ENCODE measurements at places on chromosomes 12 and 14.

DNA sequence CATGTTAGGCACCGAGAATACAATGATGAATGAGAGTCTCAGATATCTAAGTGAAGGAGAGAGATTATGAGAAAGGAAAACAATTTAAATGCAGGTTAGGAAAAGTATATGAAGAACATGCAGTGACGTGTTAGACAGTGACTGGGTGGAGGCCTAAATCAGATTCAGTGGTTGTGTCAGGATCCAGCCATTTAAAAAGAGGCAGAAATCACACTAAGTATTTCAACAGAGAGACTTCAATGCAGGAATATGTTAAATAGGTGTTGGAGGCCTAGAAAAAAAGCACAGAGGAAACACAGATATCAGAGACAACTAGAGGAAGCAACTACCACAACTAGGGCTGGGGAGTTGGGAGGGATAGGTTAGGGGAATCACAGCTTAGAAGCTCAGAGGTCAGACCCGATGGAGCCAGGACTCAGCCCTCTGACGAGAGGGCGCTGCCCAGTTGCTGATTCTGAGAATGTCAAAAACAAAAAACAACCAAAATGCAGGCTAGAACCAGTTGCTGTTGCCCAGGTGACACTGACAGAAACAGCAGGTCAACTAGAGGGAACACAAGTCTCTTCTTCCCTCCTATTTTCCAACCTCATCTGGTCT, 3.0 kb upstream of the GARIN2 start:
- DNase-seq = no peak

- DNase-seq = no peak
These were observed 34.2 kb downstream of the CKAP4 start for GRCh38 chr12:106213662-106214061.

DNA sequence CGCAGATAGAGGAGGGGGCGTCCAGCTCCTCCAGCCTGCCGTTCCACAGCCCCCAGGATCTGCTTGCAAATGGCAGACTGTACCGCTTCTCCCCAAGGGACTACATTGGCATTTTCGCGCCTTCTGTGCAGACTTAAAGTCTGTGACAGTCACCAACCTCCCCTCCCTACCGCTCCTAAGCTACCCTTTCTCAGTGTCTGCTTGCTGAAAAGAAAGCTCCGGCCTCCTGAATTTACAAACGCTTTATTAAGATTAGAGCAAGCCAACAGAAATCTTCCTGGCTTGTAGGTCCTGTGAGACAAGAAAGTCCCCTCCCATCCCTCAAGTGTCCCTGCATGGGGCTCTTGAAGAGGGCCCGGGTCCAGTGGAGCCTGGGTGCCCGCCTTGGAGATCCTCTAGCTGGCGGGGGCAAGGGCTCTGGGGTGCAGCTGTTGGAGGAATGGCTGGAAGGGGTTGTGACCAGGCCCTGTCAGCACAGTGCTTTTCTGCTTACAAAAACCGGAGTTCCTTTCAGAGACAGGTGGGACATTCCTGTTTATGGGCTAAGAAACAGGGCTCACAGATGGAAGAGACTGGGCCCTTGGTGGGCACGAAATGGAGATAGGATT, 2.8 kb upstream of the DLK1 start:
- DNase-seq = no peak

DNA sequence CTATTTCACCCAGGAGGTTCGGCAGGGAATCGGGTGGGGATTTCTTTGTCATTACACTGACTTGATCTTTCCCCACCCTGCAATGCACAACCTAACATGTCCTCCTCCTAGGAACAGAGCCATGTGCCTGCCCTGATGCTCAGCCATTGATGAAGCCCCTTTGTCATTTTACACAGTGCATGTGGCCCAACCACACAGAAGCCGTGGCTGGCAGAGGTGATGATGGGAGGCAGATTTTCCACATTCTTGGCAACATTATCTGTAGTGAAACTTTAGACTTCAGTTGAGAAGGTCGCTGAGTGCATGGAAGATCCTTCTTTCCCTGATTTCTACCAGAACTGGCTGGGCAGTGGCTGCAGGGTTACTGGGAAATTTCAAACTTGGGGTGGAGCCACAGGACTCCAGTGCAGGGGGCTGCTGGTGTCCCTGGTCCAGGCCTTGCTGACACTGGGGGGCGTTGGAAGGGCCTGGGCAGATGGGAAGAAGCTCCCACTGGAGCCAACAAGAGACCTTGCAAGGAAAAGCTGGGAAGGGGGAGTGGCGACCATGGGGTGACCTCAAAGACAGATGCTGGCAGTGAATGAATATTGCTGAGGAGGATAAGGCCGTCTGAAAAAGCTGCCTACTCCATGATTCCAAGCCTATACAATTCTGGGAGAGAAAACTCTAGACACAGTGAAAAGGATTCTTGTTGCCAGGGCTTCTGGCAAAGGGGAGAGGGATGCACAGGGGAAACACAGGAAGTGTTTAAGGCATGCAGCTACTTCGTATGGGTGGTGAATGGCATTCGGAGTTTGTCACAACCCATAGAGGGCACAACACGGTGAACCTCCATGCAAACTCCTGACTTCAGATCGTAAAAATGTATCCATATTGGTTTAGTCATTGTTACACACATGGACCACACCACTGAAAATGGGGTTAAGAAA, 41.8 kb upstream of the P2RX7 start:
- DNase-seq = no peak

DNA sequence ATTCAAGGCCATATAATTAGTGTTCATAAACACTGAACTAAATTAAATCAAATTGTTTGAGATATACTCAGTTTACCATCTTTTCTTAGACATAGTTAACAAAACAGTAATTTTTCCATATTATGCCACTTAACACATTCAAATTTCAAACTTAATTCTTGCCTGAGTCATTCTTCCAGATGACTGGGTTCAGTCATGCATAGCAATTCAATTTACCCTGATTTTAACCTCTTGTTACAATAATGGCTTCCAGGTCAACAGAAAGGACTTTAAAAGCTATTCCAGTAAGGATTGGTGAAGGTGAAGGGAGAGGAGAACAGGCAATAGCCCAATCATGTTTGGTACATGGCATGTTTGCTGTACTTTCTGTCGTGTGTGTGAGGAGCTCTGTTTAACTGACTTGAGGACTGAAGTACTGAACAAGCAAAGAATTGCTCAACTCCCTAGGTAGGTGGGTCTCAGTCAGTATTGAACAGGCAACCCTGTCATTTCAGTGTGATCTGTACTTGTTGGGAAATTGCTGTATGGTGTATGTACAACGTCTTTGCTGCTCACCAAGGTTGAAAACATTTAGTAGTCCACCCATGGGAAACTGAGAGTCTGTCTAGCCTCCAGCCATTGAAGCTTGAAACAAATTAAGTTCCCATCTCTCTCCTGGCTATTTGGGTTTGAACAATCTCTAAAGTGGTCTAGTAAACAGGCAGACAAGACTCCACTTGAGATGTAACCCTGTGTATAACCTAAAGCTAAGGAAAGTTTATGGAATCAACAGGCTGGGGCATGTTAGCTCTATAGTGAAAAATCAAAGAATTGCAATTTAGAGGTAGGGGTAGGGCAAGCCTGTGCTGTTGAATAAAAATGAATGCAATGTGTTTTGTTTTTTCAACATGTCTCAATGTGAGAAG, 327.2 kb downstream of the BTG1 start:
- no peak for DNase-seq

- no peak for DNase-seq
These were observed 102.0 kb upstream of the FOXN3 start for GRCh38 chr14:89519040-89519439.

DNA sequence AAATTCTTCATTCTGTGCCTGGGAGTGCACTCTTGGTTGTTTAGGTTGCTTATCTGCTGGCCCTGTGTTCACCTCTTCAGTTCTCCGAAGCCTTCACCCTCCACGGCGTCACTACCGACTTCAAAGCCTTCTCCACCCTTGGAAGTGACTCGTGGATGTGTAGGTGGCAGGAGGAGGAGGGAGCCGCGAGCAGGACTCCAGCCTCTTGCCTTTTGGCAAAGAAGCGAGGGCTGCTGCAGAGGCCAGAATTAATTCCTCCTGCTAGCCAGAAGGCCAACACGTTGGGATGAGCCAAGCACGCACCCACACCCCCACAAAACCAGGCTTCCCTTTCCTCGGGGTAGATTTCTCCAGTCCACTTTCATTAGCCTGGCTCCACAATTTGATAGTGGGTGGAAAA, 86.5 kb downstream of the TBX5 start:
- no peak for DNase-seq

DNA sequence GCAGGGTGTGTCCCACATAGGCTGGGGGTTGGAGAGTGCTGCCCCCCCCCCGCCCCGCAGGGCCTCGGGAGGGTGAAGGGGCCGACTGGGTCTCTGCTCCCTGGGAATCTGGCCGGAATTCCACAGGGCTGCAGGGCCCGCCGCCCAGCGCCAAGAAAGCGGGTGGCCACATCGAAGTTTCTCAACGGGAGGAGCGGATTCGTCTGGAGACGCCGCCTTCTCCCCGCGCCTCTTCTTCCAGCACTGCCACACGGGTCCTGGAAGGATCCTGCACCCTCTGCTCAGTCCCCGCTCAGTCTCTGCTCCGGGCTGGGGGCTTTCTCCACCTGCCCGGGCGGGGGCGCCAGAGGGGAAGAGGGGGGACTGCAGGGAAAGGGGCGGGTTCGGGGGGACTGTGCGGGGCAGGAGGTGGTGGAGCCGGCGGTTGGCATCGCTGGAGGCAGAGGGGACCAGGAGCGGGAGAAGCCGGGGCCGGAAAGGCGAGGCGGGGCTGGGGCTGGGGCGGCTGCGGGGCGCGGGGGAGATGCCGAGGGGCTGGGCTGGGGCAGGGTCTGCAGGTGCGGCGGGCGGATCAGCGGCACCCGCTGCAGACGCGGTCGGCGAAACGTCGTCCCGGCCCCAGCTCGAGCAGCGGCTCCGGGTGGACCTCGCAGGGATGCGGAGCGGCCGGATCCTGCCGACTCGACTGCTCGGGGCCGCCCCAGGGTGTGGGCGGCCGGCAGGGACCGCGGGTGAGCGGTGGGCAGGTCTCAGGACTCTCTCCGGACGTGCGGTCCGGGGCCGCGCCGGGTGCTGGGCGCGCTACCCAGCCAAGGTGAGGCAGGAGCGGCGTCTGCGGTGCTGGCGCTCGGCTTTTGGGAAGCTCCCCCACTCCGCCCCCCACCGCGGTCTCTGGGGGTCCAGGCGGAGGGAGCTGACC, 811.4 kb upstream of the TMEM132C start:
- no peak for DNase-seq

DNA sequence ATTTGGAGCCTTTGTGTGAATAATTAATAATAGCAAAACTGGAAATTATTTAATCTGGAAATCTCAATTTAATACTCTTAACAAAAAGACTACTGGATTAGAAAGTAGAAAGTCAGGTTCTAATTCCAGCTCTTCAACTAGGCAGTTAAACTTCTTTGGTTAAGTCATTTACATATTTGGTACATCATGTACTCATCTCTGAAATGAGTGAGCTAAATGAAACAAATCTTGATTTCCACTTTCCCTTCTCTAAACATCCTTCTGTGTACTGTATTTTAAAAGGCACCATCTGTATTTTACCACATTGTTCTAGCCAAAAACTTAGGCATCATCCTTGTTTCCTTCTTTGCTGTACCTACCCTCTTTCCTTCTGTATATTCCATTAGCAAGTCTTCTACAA, 26.9 kb downstream of the CRADD start:
- no peak for DNase-seq

DNA sequence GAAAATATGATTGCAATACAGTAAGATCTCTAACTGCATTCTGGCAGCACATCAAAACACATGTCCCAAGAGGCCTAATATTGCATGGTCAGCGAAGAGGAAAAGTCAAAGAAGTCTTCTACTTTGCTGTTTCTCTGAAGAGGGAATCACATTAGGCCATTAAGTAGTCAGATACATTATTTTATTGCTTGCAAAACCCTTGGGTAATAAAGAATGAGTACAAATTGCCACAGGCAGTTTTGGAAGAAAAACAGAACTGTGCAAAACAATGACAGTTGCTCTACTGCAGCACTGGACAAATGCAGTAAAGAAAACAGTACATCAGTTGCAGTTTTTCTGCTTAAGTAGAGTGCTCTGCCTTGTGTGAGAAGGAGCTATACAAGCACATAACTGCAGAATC, 211.9 kb downstream of the MED13L start:
- no peak for DNase-seq

- DNase-seq = no peak
These were observed 56.3 kb downstream of the PLXNC1 start for GRCh38 chr12:94204499-94205247.

DNA sequence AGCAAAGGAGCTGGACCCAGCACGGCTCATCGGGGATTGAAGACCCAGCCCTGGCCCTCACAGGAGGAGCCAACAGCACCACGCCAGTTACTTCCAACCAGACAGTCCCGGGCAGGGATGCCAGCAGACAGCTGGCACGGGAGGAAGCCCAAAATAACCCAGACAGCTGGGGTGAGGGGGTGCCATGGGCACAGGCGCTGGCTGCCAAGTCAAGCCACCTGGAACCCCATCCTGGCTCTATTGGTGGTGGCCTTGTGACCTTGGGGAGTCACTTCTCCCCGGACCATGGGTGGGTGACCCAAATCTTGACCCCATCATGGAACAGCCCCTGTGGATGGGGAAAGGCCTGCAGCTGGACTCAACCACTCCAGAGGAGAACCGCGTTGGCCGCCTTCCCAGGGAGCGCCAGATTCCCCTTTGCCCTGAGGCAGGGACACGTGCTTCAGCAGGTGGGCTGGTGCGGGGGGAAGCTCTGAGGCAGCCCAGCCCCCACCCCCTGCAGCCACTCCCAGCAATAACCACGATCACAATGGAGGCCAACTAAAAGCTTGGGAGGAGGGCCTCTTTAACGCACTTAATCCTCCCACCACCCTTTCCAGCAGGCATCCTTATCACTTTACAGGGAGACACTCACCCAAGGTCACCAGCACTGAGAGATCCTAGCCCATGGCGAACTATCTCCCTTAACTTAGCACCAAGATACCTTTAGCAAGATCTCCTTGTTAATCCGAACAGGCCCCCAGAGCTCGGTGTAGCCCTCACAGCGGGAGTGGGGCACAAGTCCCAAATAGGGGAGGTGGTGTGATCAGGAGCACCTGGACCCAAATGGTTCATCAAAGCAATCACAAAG, 4.7 kb upstream of the RHOF start:
- DNase-seq = peak; percentile 53

DNA sequence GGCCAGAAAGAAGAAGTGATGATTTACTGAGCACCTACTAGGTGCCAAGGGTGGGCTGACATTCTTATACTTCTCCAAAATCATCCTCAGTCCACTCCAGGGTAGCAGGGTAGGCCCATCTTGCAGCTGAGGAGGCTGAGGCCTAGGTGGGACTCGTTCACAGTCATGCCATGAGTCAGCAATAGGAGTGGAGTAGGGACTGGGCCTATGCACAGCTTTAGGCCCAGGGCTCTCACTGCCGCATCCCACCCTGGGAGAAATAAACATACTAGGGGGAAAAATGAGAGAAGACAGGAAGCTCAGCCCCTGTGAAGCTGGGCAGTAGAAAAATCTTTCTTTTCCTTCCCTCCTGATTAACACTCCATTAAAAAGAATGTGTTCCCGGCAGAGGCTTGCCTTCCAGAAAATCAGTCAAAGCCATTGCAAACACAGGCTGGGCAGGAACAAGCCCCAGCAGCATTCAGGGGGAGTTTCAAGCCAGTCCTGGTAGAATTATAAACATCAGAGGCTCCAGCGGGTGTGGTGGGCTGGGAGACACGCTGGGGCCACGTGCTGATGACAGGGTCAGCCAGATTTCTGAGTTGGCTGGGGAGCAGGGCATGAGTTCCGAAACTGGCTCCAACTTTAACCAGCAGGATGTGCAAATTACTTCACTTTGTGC, 1.8 kb downstream of the HSPB8 start:
- DNase-seq = no peak
